ENCODE measurements at places on chromosomes 11 and 22.

DNA sequence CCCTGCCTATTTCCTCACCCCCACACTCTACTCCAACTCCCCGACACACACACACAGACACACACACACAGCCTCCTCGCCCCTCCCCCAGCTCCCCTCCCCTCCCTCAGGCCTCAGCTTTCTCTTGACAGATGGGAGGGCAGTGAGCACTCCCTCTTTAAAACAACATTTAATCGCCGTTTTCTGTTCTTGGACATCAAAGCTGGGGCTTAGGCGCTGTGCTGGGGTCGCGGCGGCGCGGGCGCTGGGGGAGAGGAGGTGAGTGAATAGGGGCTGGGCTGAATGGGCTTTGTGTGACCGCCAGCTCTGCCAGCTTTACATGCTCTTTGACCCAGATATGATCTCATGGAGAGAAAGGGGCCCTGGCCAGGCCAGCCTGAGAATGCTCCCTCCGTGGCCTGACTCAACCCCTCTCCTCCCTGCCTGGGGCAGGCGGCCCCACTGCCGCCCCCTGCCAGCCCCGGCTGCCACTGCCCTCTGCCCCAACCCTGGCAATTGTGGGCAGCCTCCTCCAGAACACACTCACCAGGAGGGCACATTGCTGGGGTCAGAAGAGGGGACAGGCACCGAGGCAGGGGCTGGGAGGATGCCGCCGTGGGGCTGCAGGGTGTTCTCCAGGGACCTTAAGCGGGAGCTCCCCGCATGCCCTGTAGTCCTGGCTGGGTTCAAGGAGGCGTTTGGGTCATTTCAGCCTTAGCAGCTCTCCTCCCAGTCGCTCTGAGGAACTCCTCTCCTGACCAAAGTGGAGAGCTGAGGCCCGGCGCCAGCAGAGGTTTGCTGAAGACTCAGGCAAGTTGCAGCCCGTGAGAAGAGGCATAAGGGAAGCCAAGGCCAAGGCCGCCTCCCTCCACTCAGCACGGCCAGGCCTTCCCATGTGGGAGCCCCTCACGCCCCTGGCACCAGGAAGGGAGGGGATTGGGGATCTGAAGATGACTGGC lies 38.3 kb upstream of the NNMT start:
- no peak for DNase-seq

DNA sequence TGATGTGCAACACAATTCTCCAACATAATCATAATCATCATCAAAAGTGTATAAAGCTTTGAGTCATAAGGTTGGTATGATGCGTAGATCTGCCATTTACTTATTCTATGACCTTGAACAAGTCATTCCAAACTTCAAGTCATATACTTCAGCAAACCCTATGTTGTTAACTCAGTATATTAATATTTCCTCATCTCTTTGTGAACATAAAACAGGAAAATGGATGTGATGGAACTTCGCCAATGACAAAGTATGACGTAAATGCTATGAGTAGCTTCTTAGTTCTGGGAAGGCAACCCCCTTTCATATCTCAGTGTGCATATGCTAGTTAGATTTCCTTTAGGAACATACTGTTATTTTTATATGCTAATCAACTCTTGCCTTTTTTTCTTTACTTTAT lies 102.7 kb upstream of the ANO3 start:
- DNase-seq: no peak

GRCh38 chr11:100575860-100576717 lies 111.0 kb upstream of the ARHGAP42 start:
- DNase-seq: no peak

- no peak for DNase-seq
Observed at GRCh38 chr11:29809121-29809520, 207.7 kb downstream of the KCNA4 start.

GRCh38 chr11:10646005-10646404 lies 47.5 kb downstream of the IRAG1 start:
- DNase-seq: no peak

DNA sequence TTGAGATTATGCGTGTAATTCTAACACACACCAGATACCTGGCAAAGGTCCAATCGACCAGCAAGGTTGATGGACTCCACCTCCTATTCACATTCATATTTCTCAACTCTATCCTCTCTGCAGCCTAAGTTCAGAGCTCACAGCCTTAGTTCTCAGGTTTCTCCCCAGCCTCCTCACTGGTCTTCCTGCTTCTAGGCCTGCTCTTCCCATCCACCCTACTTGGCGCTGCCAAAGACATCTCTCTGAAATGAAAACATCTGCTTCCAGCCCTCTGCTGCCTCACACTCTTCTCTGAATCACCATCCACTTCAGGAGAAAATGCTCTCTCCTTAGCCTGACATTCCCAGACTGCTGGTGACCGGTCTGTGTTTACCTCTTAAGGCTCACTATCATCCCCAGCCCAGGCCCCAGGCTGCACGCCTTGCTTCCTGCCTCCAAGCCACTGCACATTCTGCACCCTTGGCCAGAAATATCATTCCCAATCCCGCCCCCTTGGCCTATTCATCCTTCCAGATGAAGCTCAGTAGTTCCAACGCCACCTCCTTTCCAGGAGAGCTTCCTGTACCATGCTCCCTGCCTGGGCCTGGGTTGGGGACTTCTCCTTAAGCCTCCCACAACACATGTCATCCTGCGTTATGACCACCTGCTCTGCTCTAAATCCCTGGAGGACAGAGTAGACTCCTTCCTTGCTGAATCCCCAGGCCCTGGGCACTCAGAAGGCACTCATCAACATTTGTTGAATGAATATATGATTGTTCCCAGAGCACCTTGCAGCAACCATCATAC lies 3.5 kb downstream of the ARRB1 start:
- no peak for DNase-seq

DNA sequence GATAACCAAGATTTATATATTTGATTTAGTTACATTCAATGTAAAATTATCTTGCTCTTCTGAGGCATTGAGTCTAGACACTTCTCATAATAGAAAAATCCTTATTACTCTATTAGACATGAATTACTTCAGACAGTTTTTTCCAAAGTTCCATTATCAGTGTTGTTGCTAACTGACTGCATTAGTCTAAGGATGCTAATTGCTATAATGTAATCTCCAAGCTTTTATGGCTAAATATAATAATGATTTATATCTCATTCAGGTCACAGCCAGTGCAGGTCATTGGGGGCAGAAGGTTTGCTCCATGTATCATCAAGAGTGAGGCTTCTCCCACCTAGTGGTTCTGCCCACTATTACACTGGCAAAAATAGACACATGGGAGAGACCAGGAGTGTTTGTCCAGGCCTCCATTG lies 377.2 kb upstream of the DDI1 start:
- DNase-seq: no peak

DNA sequence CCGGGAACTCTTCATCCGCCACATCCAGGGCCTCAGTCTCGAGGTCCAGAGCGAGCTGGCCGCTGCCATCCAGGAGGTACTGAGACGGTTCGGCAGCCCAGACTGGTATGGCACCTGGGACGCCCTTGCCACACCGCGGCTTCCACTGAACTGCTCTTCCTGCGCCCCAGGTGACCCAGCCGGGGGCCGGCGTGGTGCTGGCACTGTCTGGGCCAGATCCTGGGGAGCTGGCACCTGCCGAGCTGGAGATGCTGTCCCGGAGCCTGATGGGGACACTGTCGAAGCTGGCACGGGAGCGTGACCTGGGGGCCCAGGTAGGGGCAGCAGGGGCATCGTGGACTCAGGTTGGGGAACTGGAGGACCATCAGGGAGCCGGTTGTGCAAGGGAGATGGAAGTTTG lies 1.4 kb downstream of the CCDC88B start:
- DNase-seq: no peak

All from activated naive CD4-positive, alpha-beta T cell treated with Interleukin-2 at 50 U/mL for 16 hours (primary cell).